Caki2 (cell line): ENCODE measurements at places on chromosomes 13 and 19.

DNA sequence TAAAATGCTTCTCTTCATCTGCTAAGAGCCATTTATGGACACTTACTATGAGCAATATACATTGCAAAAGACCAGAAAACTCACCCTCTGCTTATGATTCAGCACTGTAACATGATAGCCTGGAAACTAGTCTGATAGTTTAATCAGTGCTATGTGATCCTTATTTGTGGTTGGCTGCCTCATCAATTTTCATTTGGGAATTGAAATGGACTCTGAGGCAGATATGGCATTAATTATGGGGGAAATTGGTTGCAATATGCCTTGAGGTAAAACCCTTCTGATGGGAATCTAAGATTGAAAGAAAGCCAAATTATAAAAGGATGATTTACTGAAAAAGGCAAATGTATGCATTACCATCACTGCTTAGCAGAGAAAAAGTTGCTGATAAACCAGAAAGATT is 33.5 kb downstream of the FAM216B start:
- DNase-seq = no peak

DNA sequence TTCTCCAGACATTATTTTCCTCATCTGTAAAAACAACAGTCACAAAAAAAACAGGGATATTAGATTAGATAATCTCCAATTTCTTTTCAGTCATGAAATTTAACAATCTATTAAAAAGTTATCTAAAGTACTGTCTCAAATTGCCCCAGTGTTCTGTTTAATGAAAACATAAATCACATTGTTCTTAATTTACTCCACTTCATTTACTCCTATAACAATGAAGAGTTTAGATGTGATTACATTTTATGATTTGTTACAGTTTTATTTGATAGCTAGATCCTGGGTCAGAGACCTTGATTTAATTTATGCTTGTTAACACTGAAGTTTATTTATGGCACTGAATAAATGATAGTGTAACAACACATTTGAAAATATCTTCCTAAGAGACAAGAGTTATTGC is 230.2 kb upstream of the TRPC4 start:
- DNase-seq = no peak

- no peak for DNase-seq
Measured at GRCh38 chr19:43563816-43564457, 11.4 kb downstream of the XRCC1 start.

- DNase-seq = no peak
Measured at GRCh38 chr13:43918636-43919035, 38.9 kb downstream of the LACC1 start.

DNA sequence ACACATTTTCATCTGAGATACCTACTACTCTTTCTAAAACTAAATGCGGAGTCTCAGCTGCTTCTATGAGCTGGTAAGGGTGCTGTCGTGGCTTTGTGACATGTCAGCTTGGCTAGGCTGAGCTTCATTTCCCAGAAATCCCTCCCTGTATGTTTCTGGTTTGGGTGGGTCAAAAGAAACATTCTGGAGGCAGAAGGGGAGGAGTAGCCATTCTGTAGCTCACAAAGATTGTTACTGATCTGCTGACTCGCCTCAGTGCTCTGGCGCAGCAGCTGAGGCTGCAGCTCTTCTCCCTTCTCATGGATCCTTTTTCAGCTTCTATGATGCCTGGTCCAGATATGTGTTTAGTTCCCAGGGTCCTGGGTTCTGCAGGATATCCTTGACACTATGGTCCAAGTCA is 114.7 kb downstream of the RAP2A start:
- DNase-seq = no peak

GRCh38 chr19:35063940-35064818 is 22.7 kb downstream of the HPN start:
- DNase-seq = peak; percentile 17

- peak; percentile 62 for DNase-seq
Measured at GRCh38 chr13:109874484-109875454, 88.4 kb upstream of the IRS2 start.

DNA sequence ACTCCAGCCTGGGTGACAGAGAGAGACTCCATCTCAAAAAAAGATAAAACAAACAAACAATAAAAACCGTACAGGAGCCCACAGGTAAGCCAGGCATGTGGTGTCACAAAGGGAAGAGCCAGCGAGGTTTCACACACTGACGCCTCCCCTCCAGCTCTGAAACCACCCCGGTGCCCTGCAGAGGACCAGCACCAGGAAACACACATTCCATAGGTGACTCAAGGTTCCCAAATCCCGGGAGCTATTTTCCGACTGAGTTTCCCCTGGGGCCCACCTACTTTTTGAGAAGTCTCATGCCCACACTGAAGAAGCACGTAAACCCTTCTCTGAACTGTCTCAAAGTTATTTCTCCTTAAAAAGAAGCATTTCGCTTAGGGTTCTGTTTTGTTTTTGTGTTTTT is 40.3 kb downstream of the RHPN2 start:
- no peak for DNase-seq

DNA sequence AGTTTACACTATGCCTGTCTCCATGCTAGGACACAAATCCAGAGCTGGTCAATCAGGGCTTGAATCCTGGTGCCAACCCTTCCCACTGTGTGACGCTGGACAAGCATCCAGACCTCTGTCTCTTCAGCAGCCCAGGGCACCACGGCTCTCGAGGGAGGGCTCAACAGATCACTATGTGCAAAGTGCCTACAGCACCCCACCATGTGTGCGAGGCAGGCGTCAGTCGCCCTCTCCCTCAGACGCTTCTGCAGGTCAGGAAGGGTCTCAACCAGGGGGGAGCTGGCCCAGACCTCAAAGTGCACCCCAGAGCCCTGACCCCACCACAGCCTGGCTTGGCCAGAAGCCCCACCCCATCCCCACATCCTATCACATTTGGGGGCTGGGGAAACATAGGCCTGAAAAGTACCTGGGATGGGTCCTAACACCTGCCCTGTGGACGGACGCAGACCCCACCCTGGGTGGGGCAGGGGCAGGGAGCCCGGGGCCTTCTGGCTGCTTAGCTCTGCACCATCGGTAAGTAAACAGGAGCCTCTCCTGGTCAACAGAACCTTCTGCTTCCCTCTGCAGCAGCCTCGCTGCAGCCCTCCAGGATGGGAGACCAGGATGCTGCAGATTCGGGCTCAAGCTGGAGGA is 2.9 kb upstream of the C2CD4C start:
- no peak for DNase-seq

DNA sequence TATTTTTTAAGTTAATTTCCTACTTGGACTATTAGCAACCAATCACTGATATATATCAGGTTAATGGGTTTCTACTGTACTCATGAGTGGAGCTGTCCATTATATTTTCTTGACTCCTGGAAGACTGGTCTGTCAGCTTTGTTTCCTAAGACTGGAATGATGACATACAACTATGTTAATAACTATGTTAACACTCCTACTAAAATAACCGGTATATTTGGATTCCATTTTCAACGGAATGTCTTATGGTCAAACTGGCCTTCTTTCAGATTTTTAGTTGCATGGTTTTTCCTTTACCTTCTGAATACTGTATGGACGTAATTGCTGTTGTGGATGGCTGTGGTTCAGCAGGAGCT is 45.8 kb upstream of the GPI start:
- no peak for DNase-seq

GRCh38 chr13:28100150-28101121 is at the start of gene FLT3:
Gene FLT3 (minus strand): TSS chr13:28100576. CDS start chr13:28100510, 66 bp downstream.
- peak; percentile 69 for DNase-seq

- no peak for DNase-seq
Measured at GRCh38 chr19:19782783-19783182, 38.8 kb downstream of the ZNF506 start.

GRCh38 chr13:53782488-53782961 is 753.9 kb downstream of the OLFM4 start:
- peak; percentile 16 for DNase-seq

DNA sequence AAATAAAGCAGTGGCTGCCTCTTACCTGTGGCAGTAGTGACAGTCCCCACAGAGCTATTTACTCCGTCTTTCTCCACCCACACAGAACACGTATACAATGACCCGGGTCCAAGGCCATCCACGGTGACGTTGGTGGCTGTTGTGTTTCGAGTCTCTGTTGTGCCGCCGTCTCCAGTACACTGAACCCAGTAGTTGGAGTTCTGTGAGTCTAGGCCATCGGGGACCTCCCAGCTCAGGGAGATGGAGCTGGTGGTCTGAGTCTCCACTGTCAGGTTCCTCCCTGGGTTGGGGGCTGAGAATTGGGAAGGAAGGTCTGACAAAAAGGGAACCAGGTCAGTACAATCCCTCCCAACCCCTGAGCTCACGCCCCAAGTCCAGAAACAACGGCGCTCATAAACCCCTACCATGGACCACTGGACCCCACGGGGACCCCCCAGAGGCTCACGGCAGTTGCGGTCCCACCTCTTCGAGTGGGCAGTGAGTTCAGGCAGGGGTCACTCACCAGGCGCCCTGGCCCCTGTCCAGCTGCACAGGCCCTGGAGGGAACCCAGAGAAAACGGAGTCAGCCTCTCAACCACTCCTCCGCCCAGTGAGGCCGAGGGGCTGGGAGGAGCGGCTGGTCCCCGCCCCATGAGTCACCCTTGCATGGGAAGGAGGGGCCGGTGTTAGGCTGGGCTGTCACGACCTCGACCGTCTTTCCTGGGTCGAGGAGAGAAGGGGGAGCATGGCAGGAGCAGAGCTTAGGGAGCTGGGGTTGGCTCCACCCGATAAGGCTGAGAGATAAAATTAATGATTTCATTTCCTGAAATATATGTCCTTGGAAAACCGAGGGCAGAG is 2.4 kb downstream of the PTPRH start:
- DNase-seq = peak; percentile 95

GRCh38 chr13:39563470-39563735 is 39.6 kb downstream of the LHFPL6 start:
- no peak for DNase-seq

DNA sequence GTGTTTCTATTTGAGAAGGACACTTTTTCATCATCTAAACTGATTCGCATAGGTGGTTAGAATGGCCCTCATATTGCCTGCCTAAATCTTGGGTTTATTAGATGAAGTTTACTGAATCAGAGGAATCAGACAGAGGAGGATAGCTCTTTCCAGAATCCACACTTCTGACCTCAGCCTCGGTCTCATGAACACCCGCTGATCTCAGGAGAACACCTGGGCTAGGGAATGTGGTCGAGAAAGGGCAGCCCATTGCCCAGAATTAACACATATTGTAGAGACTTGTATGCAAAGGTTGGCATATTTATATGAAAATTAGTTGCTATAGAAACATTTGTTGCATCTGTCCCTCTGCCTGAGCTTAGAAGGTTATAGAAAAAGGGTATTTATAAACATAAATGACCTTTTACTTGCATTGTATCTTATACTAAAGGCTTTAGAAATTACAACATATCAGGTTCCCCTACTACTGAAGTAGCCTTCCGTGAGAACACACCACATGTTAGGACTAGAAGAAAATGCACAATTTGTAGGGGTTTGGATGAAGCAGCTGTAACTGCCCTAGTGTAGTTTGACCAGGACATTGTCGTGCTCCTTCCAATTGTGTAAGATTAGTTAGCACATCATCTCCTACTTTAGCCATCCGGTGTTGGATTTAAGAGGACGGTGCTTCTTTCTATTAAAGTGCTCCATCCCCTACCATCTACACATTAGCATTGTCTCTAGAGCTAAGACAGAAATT is 103.8 kb downstream of the TNFRSF19 start:
- DNase-seq = no peak

GRCh38 chr19:39435499-39436349 is at the start of gene RPS16:
Gene RPS16 (minus strand): TSS chr19:39435949. CDS start chr19:39435895, 54 bp downstream.
- peak; percentile 98 for DNase-seq

DNA sequence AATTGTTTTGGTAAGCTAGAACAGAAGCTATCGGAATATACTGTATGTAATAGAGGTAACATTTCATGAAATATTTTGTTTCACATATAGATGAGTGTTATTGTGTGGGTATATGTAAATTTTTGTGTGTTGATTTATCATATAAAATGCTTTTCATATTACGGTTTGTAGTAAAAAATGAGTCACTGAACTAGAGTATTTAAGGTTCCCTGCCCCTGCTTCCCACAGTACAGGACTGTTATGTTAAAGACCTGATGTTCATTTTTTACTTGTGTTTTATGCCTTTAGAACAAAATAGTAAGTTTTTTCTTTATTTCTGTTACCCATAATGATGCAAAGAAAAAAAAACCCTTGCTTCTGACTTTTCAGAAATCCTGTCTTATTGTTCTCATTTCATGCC is 243.4 kb downstream of the ENOX1 start:
- DNase-seq = no peak

DNA sequence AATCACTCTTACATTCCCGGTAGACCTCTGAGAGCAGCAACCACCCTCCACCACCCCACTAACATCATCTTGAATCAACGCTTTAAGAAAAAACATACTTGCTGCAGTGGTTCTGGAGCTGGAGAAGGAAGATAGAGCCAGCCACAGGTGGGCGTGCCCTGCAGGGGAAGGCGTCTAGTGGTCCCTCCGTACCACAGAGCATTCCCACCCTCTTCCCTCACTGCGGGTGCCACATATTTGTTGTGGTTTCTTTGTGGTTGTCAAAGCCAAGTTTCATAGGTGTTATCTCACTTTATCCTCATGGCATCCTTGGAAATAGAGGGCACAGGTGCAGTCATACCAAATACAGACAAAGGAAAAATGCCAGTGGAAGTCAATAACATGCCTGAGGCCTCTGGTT is 22.2 kb downstream of the COL4A2 start:
- DNase-seq = no peak

- no peak for DNase-seq
Measured at GRCh38 chr13:107066355-107066754, 498.4 kb upstream of the ARGLU1 start.

- DNase-seq = no peak
Measured at GRCh38 chr13:100197591-100198365, 108.9 kb downstream of the PCCA start.

GRCh38 chr13:69389899-69390298 is 717.7 kb upstream of the ATXN8OS start:
- no peak for DNase-seq

- no peak for DNase-seq
Measured at GRCh38 chr13:85847012-85847411, 47.8 kb upstream of the SLITRK6 start.

DNA sequence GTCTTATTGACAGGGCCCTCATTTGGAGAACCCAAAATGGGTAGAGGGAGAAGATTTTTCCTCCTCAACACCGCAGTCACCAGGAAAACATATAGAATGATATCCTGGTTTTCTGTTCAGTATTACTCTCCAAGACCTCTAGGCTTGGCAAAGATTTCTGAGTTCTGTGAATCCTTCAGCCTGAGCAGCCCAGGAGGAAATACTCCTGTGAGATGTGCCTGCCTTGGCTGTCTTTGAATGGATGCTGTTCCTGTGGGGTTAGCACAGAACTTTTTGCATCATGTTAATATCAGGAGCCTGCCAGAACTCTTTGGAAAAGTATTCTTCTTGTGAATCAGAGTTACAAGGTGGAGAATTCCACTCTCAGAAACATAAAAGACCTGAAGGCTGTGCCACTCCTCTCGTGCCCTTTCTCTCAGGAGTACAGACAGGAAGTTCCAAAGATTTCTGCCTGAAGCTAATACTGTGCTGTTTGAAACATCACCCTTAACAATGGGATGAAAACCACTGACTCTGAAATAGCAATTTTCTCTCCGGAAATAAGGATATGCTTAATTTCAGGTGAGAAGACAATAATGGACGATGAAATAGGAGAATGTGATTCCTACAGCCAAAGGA is 520.1 kb upstream of the NBEA start:
- DNase-seq = no peak

- DNase-seq = no peak
Measured at GRCh38 chr13:25585000-25585399, 213.2 kb downstream of the ATP8A2 start.

- DNase-seq = no peak
Measured at GRCh38 chr13:28408863-28409262, 86.1 kb downstream of the FLT1 start.

- DNase-seq = no peak
Measured at GRCh38 chr19:44303320-44303719, 1.5 kb downstream of the ZNF235 start.

- no peak for DNase-seq
Measured at GRCh38 chr19:49006905-49007304, 10.0 kb downstream of the LHB start.
